Cortex of kidney (tissue), 1 donor: ENCODE measurements at places on chromosomes 5 and 9.
A peak's percentile ranks its signal among the peaks of the same experiment; 100 is the strongest.

DNA sequence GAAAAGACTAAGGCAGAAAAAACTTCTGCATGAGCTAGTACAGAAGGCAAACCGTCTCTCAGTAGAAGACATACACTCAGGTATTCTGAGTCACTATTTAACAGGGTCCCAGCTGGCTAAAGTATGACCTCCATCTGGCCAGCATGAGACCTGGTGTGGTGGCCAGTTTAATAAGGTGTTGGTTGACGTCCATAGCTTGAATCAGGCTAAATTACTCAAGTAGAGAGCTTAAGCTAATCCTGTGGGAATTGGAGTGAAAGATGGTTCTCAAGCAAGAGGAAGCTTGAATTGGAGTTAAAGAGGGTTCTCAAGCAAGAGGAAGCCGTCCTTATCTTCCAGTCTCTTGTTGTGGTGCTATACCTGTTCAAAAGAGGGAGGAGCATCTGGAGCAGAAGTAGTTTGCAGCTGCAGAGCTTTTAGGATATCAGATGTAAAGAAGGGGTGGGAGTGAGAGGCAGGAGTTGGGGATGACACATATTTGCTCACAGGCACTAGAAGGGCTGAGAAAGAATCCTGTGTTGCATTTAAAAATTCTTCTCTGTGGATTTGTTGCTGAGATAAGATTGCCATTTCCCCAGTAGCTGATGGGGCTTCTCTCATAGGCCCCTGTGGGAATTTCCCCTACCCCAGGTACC lies 136.1 kb upstream of the RUSC2 start:
- DNase-seq, result no peak

- DNase-seq, result no peak
Observed at GRCh38 chr5:150527038-150527437, 19.1 kb downstream of the NDST1 start.

- DNase-seq, result peak; percentile 46
Observed at GRCh38 chr5:176447591-176447977, 601 bp upstream of the FAF2 start.

DNA sequence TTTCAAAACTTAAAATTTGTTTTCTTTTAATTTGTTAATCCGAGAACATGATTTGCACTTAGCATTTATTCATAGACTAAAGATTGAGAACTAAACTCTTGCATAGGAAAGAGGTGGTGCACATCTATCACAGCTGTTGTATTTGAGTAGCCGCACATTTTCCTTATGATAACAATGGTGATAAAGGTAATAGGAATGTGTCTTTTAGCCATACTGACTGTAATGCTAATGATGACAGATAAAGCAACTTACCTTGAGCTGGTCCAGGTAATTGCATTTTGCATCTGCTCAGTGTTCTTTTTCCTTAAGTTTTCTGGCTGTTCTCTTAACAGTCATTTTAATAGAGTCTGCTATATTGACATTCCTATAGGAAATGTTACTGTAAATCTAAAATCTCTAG lies 19.0 kb downstream of the PHAX start:
- no peak for DNase-seq

DNA sequence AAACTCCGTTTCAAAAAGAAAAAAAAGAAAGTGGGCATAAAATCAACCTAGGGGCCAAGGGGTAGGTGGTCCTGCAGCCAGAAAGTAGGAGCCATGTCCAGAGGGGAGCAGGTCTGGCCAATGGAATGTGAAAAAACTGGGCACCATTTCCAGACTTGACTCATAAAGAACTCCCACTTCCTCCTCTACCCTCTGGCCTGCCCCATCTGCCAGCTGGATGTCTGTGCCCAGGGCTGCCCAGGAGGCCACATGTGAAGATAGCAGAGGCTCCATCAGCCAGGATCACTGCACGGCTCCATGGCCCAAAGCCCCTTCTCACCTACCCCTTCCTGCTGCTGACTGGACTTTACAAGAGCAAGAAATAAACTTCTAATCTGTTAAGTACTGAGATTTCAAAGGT lies 42.1 kb upstream of the EEIG1 start:
- no peak for DNase-seq

DNA sequence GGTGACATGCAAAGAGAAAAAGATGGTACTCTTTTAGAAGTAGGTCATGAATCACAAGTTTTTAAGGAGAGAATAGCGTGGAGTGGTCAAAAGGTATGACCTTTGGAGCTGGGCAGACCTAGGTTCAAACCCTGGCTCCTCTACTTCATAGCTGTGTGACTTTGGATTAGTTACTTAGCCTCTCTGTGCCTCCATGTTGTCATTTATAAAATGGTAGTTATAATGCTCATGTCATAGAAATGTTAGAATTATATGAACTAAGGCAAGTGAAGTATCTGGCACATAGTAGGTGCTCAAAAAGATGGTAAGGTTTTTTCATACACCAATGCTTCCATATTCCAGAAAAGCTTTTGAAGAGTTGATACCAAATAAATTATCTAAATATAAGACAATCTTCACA lies 7.3 kb downstream of the F2R start:
- no peak for DNase-seq

GRCh38 chr5:42720251-42720650 lies 36.4 kb upstream of the CCDC152 start:
- DNase-seq, result no peak
